Activated naive CD4-positive, alpha-beta T cell (primary cell): ENCODE measurements at places on chromosomes 11 and 22.

- no peak for DNase-seq
Observed at GRCh38 chr11:282630-283360, 4.6 kb downstream of the NLRP6 start.

GRCh38 chr11:72227316-72228228 lies 3.0 kb downstream of the INPPL1 start:
- DNase-seq, result no peak

DNA sequence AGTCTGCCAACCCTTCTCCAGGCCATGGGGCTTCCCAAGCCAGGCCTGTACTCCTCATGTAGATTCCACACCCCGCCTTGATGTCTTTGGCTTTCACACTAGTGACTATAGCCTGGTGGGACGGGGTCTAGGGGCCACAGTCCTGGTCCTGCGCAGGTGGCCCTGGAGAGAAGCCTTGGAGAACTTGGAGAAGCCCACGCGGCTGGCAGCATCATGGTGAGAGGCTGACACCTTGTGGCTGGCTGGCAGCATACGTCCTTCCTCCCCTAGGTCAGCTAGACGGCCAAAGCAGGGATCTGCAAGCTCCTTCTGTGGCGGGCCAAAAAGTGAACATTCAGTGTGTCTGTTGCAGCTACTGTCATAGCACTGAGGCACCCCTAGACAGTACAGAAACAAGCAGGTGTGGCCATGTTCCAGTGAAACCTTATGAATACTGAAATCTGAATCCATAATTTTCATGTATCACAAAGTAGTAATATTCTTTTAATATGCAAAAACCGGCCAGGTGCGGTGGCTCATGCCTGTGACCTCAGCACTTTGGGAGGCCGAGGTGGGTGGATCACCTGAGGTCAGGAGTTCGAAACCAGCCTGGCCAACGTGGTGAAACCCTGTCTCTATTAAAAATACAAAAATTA lies 42.0 kb downstream of the FAM83F start:
- no peak for DNase-seq

DNA sequence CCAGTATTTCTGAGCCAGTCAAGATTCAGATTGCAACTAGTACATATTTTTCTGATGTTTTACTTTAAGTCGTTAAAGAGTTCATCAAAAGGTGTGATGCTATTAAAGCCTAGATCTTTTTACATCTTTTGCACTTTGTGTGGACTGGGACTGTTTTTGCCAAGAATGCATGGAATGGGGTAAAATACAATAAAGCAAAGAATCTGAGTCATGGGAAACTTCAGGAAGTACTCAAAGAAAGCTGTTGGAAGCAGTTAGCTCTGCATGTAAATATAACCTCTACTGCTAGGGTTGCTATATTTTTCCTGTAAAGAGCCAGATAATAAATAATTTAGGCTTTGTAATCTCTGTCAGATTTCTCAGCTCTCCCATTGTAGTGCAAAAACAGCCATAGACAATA lies 20.9 kb downstream of the ATXN10 start:
- no peak for DNase-seq

- DNase-seq, result no peak
Observed at GRCh38 chr22:27748349-27748748, 53.2 kb downstream of the MN1 start.

DNA sequence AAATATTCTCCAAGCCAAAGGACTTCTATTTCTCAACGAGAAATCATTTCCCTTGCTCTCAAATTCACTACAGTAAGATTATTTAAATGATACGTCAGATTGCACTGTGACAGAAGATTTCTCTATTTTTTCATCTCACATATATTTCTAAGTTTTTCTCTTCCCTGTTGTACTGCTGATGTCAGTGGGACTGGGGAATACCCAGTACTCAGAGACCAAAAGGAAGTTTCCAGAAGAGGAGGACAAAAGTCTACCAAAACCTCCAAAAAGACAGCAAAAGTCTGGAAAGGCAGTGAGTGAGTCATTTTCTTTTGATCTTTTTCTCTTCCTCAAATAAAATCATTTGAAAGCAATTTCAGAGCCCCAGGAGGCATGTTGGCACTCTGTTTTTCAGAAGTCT lies 149.8 kb upstream of the PITPNB start:
- no peak for DNase-seq

- peak; percentile 36 for DNase-seq
Observed at GRCh38 chr11:64207256-64208085, 950 bp downstream of the FERMT3 start.

DNA sequence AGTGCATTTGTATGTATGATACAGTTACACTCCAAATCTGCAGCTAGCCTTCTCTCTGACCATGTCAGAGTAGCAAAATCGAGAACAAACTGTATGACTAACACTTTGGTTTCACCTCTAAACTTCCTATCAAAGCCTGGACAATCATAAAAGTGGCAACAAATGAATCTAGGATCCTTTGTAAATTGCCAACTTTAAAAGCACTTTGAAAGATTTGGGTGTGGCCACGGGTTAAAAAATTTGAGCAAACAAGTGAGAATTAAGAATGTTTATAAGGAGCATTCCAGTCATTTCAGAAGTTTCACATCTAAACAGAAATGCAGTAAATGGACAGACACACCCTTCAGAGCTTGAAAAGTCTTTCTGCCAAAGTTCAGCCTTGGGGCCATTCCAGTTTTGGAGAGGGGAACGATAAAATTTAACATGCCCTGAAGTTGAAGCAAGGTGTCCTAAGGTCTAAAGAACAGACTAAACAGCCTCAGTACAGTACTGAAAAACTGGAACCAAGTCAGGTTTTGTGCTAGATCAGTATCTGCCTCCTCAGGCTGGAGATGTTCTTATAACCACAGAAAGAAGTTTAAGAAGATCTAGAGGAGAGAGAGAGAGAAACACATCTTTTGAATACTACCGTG lies 181.9 kb upstream of the BDNF start:
- no peak for DNase-seq

DNA sequence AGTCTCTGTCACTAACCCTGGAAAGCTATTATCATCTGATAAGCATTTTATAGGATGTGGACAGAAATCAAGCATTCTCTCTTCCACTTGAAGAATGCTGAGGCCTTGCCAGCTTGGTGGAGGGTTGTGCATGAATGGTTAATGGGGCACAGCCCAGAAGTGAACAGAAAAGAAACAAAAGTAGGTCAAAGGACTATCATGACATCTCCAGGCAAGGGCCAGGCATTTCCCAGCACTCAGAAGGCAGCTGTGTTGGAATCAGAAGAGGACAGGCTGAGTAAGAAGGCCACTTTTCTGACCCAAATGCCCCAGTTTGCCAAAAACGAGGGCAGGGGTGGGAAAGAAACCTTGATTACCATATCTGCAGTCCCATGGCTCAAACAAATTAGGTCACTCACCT lies 12.4 kb downstream of the TENM4 start:
- no peak for DNase-seq

DNA sequence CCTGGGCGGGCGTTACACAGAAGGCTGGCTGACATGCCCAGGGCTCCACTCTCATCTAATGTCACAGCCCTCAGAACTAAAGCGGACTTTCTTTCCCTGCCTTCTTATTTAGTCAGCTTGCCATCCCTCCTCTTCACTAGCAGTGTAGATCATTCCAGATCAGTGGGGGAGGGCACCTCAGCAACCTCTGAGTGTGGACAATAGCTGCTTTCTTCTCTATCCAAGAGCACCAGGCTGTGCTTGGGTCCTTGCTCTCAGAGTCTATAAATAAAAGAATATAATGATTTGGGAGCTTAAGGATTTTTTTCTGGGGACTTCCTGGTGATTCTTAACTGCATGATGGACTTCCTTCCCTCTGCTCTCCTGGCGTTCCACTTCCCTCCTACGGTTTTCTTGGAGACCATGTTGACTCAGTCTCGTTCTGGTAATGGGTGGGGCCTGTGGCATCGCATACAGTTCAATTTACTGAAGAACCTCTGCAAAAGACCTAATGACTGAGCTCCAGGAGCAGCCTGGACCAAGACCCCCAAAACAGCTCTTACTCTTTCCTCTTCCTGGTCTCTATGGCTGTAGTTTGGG lies 2.9 kb upstream of the HMBS start:
- no peak for DNase-seq

GRCh38 chr11:65434667-65435410 lies 12.2 kb downstream of the NEAT1 start:
- DNase-seq, result no peak

GRCh38 chr11:74641289-74641688 lies 48.9 kb downstream of the POLD3 start:
- DNase-seq, result no peak

GRCh38 chr22:39943953-39944872 lies 16.0 kb upstream of the TMA7B start:
- no peak for DNase-seq
